ENCODE measurements at places on chromosomes 4 and X.

- DNase-seq: no peak
Measured at GRCh38 chr4:6340446-6341015, 70.9 kb downstream of the WFS1 start.

GRCh38 chr4:133624744-133625143 lies 475.6 kb downstream of the PCDH10 start:
- DNase-seq: no peak

DNA sequence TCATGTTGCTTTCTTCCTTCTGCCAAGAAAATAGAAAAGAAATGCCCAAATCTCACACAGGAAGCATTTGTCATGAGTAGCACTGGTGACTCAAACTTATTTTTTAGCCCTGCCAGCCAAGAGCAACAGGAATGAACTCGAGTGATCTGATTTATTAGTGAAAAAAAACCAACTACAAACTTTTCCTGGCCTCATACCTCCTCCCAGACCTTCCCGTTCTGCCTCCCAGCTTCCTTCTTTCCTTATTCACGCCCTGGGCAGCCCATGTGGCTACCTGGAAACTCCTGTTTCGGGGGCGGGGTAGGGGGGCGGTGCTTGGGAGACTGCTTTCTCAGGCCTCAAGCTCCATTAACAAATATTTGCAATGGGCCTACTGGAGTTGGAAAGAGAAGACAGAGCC lies 178.5 kb downstream of the NHS start:
- no peak for DNase-seq

DNA sequence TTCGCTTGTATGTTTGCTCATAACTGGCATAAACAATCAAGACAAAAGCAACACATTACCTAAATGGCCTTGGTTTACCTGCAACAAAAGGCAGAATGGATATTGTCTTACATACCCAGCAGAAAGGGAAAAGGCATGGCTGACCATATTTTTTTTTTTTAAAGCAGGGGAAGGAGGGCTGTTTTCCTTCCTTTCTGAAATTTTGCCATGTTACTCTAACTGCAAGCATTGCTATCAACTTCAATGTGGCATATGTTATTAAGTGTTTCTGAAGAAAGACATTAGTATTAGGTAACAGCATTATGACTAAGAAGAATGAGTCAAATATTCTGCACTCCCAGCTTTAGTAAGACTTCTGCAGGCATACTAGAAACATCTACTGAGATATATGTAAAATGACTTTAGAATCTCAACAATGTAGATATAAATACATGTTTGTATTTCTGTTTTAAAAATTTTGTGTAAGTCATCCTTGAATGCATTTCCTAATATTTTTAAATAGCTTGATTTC lies 512.6 kb upstream of the FAM241A start:
- no peak for DNase-seq

- DNase-seq: no peak
Measured at GRCh38 chr4:136495076-136495475, 1037.2 kb downstream of the PCDH18 start.

- no peak for DNase-seq
Measured at GRCh38 chr4:24114444-24114843, 224.6 kb upstream of the PPARGC1A start.

GRCh38 chrX:31551913-31552312 lies 480.1 kb upstream of the FTHL17 start:
- DNase-seq: no peak

- no peak for DNase-seq
Measured at GRCh38 chr4:163895378-163896005, 401.0 kb downstream of the TMA16 start.

All from activated naive CD8-positive, alpha-beta T cell treated with anti-CD3 and anti-CD28 coated beads, Interleukin-2, amount 50 U/mL, for 24 hours (primary cell).